ENCODE measurements at places on chromosomes 16 and 17. TPM values are rescaled to one million over a fixed set of nuclear protein-coding genes. Genes with fewer than 3 reads are reported as not detected.

DNA sequence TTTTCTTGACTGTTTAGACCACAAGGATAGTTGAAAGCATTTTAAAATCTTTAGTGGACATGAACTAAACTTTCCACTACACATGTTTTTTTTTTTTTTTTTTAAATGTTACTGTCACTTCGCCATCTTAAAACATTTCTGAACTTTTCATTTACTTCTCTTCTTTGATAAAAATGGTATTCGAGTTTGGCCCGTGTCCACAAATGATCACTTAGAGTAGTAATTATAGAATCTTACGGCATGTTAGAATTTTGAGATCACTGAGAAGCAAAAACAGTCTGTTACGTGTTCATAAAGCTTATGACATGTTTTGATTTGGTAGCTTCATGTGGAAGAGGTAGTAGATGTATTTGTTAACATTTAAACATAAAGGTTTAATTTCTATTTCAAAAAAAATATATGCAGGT lies 1.1 kb downstream of the NSRP1 start:
- DNase-seq: no peak

DNA sequence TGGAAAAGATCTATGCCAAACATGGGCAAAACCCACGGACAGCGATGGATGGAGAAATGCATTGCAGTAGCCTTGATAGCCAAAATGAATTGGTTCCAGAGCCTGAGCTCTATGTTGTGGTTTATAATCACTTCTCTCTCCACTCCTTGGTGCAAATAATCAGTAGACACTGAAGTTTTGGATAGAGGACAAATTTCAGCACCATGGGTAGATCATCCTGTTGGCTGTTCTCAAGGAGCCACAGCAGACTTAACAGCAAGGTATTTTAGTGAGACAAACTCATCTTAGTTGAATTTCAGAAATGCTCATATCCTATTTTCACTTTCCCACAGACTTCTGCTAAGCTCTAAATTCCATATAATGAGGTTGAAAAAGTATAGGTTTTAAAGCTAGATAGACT lies 88.3 kb upstream of the CCL1 start:
- DNase-seq: no peak

The MT1G gene
- not detected for total RNA-seq

The FZD2 gene
- total RNA-seq: 96.2 TPM

The ARL17A gene
- 13.7 TPM for total RNA-seq

- DNase-seq: no peak
Observed at GRCh38 chr16:57618296-57619132, 9.9 kb upstream of the ADGRG1 start.

- no peak for DNase-seq
Observed at GRCh38 chr16:2769675-2770056, 7.4 kb downstream of the ELOB start.

DNA sequence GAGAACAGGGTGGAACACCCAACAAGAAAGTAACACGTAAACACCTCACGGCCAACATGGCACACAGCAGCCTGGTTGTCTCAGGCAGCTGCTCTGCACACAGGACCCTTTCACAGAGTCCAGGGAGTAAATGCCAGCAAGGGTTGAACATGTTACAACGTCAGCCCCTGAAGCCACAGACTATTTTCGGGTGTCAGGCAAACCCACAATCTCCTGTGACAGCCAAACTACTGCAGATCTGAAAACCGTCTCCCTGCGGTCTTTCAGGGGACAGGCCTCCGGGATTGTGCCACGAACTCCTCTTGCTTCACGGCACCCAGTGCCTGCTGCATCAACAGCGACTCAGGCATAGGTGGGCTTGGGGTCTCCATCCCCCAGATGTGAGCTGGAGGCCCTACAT lies 127.7 kb downstream of the XYLT1 start:
- DNase-seq: no peak

DNA sequence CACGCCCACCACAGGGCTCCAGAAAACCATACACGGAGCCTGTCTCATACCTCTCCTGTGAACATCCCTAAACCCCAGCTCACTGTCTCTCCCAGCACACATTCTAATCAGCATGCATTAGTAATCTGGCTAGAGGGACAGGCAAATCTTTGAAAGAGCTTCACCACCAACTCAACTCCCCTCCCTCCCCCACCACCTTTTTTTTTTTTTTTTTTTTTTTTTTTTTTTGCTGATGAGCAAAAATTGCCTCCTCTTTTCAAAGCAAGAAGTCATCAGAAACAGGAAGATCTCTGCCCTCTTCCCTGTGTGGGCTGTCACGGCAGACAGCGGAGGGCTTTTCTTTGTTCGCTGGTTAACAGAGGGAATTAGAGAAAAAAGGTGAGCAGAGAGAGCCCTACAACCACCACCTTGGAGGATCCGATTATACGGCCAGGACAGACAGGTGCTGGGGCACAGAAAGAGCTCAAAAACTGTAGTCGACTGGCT lies 19.9 kb downstream of the GAS7 start:
- no peak for DNase-seq

DNA sequence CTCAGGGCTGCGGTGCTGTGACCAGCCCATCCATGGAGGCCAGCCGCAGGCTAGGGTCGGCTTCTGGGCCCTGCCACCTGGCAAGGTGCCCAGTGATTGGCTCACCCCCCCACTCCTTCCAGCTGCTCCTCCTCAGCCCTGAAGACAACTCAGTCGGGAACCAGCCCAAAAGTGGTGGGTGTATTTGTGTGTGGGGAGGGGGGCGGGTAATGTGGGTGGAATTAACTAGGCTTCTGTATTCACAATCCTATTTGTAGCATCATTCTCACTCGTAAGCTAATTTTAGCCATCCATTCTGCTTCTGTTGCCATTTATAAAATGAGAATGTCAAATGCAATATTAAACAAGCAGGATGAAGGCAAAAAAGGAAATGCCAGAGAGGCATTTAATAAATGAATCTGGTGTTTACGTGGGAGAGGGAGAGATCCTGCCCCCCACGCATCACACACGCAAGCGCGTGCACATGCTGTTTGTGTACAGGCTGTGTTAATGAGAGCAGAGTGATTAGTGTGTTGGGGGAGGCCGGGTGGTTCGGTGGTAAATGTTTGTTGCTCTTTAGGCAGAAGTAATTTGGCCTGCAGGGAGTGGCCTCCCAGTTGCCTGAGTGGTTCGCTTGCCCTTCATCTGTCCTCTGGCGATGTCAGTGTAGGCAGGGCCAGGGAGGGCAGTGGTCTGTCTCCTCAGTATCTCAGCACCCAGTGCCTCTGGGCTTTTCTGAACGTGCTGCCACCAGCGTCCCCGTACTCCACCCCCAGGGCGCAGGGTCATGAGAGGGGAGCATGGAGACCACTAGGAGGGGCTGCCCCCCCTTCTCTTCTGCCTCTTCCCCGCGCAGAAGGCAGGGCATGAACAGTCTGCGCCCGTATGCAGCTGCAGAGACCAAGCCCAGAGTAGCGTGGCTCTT lies 140.1 kb downstream of the CCDC182 start:
- DNase-seq: no peak

DNA sequence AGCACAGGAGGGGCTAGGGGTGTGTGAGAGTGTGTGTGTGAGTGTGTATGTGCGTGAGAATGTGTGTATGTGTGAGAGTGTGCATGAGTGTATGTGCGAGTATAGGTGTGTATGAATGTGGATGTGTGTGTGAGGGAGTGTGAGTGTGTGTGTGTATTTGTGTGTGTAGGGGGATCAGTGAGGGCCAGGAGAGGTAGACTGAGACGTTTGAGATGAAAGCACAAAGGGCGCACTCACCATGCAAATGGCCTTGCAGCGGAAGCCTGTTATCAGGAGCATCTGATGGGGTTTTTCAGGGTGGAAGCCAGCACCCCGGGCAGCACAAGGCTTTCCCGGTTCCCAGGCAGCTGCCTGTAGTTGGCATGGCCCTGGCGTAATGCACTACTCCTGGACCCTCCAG lies 14.9 kb downstream of the WNT9B start:
- no peak for DNase-seq

The MMP28 gene
- total RNA-seq: 0.68 TPM
